ENCODE measurements at places on chromosomes 7 and 10.

DNA sequence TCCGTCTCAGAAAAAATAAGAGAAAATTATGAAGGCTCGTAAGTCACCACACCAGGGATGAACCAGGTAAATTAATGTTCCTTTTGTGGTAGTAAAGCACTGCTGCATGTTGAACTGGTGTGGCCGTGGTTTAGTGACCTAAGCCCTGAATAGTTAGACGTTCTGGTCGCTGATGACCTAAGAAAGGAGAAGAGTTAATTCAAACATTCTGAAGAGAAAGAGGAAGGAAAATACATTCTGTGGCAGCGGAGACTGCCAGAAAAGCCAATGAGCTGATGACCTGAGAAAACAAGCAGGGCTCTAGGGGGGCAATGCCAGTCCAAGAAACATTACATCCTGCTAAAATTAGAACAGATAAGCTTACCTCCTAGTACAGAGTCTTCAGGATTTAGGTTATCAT is 17.5 kb downstream of the DNAJC9 start:
- DNase-seq: no peak

GRCh38 chr10:125238682-125239081 is 78.3 kb upstream of the CTBP2 start:
- DNase-seq: no peak

DNA sequence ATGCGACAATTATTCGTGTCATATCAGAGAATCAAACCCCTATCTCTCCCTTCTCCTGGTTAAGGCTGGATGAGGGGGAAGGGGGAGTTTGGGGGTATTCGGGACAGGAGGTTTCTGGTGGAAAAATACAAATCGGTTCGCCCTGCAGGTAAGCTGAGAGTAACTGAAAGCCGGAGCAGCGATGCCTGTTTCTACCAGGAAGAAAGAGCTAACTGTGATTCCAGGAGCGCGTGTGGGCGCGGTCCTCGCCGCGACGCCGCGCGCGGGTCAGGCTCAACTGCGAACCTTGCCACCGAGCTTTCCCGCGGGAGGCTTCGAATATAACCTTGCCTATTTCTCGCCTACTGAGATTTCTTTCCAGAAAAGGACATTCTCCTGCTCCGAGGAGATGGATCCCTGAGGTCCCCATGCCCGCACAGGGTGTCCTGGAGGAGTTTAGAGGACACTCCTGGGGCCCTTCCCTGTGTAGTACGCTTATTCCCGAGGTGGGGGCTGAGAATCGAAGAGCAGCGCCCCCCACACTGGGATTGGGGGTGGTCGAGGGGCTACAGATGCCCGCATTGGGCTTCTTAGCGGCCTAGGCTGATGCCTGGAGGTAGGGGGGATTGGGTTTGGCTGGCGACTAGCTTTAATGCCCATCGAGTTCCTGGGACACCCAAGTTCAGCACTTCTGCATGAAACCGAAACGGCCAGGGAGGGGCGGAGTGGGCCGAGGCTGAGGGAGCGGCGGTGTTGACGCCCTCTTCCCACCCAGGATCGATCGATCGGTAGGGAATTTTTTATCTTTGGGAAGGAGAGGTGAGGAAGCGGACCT is 13.0 kb upstream of the DLX6 start:
- DNase-seq: no peak

DNA sequence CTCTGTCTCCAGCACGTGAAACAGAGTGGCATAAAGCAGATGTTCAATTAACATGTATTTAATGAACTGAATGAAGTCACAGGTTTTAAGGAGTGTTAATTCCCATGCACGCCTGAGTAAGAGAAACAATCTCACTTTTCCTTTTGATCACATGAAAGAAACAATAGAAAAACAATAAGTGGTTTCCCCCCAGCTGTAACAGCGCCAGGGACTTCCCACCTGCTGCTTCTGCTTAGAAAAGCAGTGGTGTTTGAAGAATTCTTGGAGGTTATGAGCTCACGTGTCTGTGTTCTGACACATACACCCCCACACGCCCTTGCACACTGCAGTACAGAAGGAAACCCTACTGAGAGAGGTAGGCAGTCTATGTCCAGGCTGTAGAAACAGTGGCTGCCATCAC is 51.3 kb upstream of the FRMD4A start:
- DNase-seq: peak; percentile 64

GRCh38 chr7:102295346-102296178 is 8.9 kb downstream of the SH2B2 start:
- DNase-seq: no peak

DNA sequence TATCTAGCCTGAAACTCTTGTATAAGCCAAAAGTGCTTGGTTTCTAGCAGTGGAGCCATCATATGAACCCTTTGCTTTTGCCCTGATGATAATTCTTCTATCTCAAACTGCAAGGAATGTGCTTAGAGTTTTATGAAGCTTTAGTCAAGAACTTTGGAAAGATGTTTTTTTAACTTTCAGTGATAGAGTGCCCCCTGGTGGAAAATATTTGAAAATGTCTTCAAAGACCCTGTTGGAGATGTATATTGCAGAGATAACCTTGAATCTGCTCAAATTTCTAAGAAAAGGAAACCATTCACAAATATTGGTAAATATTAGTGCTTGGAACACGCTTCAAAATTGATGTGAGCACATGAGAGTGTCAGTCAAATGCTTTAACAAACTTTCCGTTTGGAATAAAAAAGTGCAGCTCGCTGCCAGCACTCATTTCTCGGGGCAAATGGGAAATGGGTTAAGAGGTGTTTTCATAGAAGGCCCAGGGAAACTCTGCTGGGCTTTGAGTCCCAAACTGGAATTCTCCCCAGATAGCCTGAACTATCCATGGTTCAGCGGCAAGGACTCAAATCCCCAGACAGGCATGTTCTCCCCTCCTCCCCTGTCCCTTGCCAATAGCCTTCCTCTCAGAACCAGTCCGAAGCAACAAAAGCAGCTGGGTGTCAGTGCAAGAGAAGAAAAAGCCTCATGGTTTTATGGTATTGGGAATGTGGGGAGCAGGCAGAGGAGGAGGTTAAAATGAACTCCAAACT is 129.3 kb downstream of the MYOF start:
- DNase-seq: no peak

DNA sequence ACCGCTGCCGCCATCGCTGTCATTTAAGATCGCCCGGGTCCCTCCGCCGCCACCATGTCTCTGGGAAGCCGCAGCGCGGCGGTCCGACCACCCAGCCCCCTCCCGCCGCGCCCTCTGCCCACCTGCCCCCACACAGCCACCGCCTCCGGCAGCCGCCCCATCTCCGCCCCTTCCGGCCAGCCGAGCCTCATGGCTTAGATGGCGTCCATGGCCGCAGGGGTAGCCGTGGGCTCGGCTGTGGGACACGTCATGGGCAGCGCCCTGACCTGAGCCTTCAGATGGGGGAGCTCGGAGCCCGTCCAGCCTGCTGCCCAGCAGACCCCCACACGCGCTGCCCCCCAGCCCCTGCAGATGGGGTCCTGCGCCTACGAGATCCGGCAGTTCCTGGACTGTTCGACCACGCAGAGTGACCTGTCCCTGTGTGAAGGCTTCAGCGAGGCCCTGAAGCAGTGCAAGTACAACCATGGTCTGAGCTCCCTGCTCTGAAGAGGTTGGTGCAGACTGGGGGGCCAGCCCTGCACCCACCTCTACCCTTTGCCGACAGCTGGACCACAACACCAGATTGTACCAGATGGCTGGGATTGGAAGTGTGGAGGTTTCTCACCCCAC is 38.0 kb upstream of the TARP start:
- DNase-seq: peak; percentile 6

GRCh38 chr10:84337199-84337598 is 8.8 kb downstream of the CCSER2 start:
- DNase-seq: no peak

- DNase-seq: no peak
Observed at GRCh38 chr10:129715805-129716204, 248.3 kb downstream of the EBF3 start.

- no peak for DNase-seq
Observed at GRCh38 chr7:22654831-22655230, 72.2 kb upstream of the IL6 start.
